Aorta (tissue), 5 donors: ENCODE measurements at places on chromosomes 11 and 22. TPM values are rescaled to one million over a fixed set of nuclear protein-coding genes. Genes with fewer than 3 reads are reported as not detected.

- no peak for DNase-seq
- H3K4me3 ChIP-seq = no peak overlapping the region
- no peak overlapping the region for H3K27ac ChIP-seq
Measured at GRCh38 chr11:116857316-116857715, 19.9 kb upstream of the APOA1 start.

GRCh38 chr22:24465566-24465965 lies 29.6 kb upstream of the UPB1 start:
- DNase-seq = no peak
- no peak overlapping the region for H3K4me3 ChIP-seq
- no peaks in the 10 kb centered on the region for H3K27me3 ChIP-seq
- peaks cover 12% of the 10 kb centered on the region for H3K4me1 ChIP-seq
- no peak overlapping the region for H3K27ac ChIP-seq
- H3K36me3 ChIP-seq = no peaks in the 10 kb centered on the region

DNA sequence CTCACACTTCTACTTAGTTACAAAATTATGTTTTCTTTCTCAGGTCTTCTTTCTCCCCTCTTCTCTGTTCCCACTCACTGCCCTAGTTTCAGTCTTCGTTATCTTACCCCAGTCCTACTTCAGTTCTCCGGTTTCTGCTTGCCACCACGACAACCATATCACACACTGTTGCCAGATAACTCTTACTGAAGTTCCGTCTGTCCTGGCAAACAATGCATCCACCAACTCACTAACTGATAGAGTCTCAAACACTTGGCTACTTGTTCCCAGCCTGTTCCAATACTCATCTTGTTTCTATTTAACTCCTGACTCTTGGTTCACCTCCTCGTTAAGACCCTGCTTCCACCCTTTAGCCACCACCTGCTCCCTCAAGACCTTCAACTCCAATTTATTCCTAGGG lies 164.5 kb downstream of the STK33 start:
- H3K4me3 ChIP-seq = no peak overlapping the region
- H3K27me3 ChIP-seq = no peaks in the 10 kb centered on the region
- no peaks in the 10 kb centered on the region for H3K36me3 ChIP-seq
- no peak overlapping the region for H3K27ac ChIP-seq
- H3K4me1 ChIP-seq = no peaks in the 10 kb centered on the region
- DNase-seq = no peak

DNA sequence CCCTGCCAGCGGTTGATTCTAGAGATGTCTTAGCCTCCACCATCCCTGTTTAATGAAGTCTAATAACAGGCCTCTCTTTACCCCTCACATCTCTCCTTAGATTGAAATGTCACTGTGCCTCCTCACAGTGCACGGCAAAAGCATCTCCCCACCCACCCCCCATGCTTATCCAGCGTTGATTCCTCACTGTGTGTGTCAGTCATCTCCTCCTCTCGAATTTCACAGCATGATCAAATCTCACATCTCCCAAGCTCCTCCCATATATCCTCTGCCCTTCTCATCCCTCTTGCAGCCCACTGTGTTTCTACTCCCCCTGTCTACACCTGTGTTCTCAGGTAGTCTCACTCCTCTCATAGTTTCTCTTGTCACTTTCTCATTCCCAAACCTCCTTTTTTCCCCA lies 84.6 kb downstream of the DBX1 start:
- H3K4me1 ChIP-seq = peaks cover 1% of the 10 kb centered on the region
- DNase-seq = no peak

Gene MS4A15
- not detected for total RNA-seq

DNA sequence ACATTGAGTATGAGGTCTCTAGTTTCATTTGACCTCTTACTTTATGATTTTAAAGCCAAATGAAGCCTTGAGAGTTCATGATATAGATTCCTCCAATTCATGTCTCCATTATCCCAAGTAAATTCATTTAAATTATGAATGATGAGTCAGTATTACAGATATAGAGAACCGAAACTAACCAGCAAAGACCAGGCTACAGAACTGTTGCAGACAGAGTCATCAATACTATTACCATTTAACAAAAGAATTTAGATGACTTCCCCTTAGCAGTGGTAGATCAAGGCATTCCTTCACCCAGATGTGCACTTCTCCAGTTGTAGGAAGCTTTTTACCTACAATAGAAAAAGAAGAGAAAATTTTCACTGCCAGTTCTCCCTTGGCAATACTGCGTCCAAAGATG lies 11.8 kb upstream of the CCDC89 start:
- DNase-seq = no peak
- H3K36me3 ChIP-seq = no peaks in the 10 kb centered on the region
- H3K4me1 ChIP-seq = no peaks in the 10 kb centered on the region
- H3K27ac ChIP-seq = no peak overlapping the region

DNA sequence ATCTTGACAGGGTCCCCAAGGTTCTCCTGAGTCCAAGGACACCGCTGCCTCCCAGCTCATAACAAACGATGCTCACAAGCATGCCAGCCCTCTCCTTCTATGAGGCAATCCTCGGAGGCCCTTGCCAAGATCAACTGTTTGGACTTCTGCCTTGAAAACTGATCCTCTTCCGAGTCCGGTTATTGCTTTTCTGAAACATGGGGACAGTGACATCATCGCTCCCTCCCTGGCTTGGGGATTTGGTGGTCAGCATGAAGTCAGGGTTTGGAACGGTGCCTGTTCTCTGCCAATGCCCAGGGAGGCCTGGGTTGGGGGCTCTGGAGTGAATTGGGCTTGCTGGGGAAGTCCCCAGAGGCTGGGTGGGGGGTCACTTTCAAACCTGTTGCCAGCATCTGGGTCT lies 149.3 kb downstream of the FBXO7 start:
- H3K4me3 ChIP-seq = no peak overlapping the region
- no peak overlapping the region for H3K27ac ChIP-seq
- no peaks in the 10 kb centered on the region for H3K4me1 ChIP-seq
- H3K36me3 ChIP-seq = no peaks in the 10 kb centered on the region

Gene PDE2A
- 80.8 TPM for total RNA-seq

DNA sequence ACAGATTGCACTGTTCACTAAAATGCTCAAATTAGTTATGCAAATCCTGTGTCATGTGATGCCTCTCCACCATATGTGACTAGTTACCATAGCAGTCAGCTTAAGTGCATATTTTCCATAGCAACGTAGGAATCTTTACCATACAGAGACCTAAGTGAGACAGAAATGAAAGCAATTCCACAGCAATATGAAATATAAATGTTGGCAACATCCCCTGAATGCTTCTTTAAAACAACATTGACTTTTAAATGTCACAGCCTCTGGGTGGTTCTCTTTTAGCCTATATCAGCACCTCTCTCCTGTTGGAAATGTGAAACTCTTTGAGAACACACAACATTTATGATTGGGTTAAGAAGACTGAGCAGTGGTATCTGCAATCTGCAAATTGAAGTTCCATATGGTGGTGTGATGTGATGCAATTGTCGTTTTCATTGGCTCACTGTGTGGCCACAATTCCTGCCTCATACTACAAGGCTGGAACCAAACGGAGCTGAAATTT lies 814.6 kb downstream of the DLG2 start:
- H3K4me1 ChIP-seq = no peaks in the 10 kb centered on the region
- no peaks in the 10 kb centered on the region for H3K27me3 ChIP-seq
- no peak for DNase-seq

- H3K27me3 ChIP-seq = no peaks in the 10 kb centered on the region
- H3K27ac ChIP-seq = no peak overlapping the region
- no peak overlapping the region for H3K4me3 ChIP-seq
- no peak for DNase-seq
- H3K36me3 ChIP-seq = no peaks in the 10 kb centered on the region
Measured at GRCh38 chr11:15843309-15843872, 513.0 kb downstream of the SOX6 start.

DNA sequence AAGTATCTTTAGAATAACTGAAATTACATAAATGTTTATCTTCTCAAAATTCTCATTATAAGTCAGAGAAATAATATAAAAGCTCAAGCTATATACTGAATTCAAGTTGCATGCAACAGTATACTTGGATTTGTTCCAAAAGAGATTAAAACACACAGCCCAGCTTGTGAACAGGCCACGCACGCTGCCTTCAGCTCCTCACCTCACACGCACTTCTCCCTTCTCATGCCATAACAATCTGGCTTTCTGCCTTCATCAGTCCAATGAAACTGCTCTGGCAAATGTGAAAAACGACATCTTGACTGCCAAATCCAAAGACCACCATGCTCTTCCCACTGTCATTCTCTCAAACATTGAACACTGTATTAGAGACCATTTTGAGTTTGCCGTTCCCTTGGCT lies 22.1 kb downstream of the ATP6V1E1 start:
- no peaks in the 10 kb centered on the region for H3K4me1 ChIP-seq
- no peak overlapping the region for H3K4me3 ChIP-seq
- no peaks in the 10 kb centered on the region for H3K36me3 ChIP-seq
- DNase-seq = no peak
- no peak overlapping the region for H3K27ac ChIP-seq

DNA sequence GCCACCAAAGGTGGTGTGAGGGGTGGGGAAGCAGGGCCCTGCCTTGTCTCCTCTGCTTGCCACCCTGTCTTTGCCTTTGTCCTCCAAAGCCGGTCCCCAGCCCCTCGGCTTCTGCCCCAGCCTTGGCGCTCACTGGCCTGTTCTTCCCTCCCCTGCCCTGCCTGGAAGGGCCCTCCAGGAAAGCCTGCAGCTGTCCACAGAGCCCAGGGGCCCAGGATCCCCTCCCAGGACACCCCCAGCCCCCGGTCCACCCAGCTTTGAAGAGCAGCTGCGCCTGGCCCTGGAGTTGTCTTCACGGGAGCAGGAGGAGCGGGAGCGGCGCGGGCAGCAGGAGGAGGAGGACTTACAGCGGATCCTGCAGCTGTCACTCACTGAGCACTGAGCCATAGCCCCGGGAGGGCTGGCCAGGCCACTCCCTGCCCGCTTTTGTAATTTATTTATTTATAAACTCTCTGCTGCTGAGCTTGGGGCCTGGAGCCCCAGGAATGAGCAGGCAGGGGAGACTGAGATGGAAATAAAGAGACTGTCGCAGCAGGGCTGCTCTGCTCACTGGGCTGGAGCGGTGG lies 1.3 kb upstream of the SSH3 start:
- no peaks in the 10 kb centered on the region for H3K4me1 ChIP-seq
- no peaks in the 10 kb centered on the region for H3K27me3 ChIP-seq
- no peak overlapping the region for H3K27ac ChIP-seq
- H3K4me3 ChIP-seq = no peak overlapping the region

- H3K36me3 ChIP-seq = no peaks in the 10 kb centered on the region
- no peaks in the 10 kb centered on the region for H3K27me3 ChIP-seq
- no peak overlapping the region for H3K4me3 ChIP-seq
- no peak overlapping the region for H3K27ac ChIP-seq
- no peaks in the 10 kb centered on the region for H3K4me1 ChIP-seq
- DNase-seq = peak; percentile 26
Measured at GRCh38 chr11:119483341-119483880, 60.4 kb upstream of the THY1 start.

GRCh38 chr22:17639247-17639741 lies 737 bp downstream of the BCL2L13 start:
- no peak for DNase-seq
- no peaks in the 10 kb centered on the region for H3K4me1 ChIP-seq
- peak overlapping the region; percentile 97 for H3K27ac ChIP-seq
- H3K4me3 ChIP-seq = peak overlapping the region; percentile 90

GRCh38 chr22:29477723-29478318 lies 2.2 kb upstream of the NEFH start:
- no peak for DNase-seq
- no peak overlapping the region for H3K4me3 ChIP-seq
- H3K27me3 ChIP-seq = no peaks in the 10 kb centered on the region
- no peaks in the 10 kb centered on the region for H3K36me3 ChIP-seq

GRCh38 chr11:46414466-46414796 lies 22.9 kb upstream of the CHRM4 start:
- no peaks in the 10 kb centered on the region for H3K4me1 ChIP-seq
- no peak overlapping the region for H3K27ac ChIP-seq
- H3K4me3 ChIP-seq = no peak overlapping the region
- H3K27me3 ChIP-seq = no peaks in the 10 kb centered on the region

GRCh38 chr11:72599325-72600117 lies 74.7 kb downstream of the PDE2A start:
- no peaks in the 10 kb centered on the region for H3K4me1 ChIP-seq
- H3K4me3 ChIP-seq = no peak overlapping the region
- no peaks in the 10 kb centered on the region for H3K36me3 ChIP-seq

Gene SERGEF
- total RNA-seq = 48.3 TPM

Gene FAM118A
- total RNA-seq = 59.2 TPM

DNA sequence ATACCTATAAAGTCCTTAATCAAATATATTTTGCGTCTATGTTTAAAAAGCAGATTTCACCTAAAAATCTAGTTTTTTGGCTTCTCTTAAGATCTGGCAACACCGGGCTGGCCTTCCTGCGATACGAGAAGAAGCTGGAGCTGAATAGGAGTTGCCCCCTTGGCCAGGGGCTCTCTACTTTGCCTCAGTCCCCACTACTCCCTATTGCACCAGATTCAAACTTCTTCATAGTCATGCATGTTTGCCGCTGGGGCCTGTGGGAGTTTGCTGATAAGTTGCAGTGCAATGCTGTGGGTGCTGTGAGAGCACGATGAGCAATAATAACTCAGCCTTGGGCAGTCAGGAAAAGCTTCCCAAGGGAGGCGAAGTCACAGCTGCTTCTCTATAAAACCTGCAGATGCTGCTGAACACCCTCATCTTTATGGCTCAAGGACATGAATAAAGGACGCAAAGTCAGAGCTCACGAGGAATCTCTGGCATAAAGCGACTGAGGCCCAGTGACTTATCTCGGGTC lies 15.2 kb upstream of the EIF3D start:
- H3K27me3 ChIP-seq = no peaks in the 10 kb centered on the region
- no peak overlapping the region for H3K27ac ChIP-seq
- no peak for DNase-seq
- no peak overlapping the region for H3K4me3 ChIP-seq
- no peaks in the 10 kb centered on the region for H3K36me3 ChIP-seq

GRCh38 chr11:122749005-122749687 lies 89.2 kb upstream of the CRTAM start:
- H3K36me3 ChIP-seq = no peaks in the 10 kb centered on the region
- no peaks in the 10 kb centered on the region for H3K4me1 ChIP-seq
- no peaks in the 10 kb centered on the region for H3K27me3 ChIP-seq
- no peak overlapping the region for H3K27ac ChIP-seq

GRCh38 chr11:11836676-11837231 lies 5.0 kb upstream of the USP47 start:
- no peak overlapping the region for H3K27ac ChIP-seq
- no peaks in the 10 kb centered on the region for H3K36me3 ChIP-seq
- no peak overlapping the region for H3K4me3 ChIP-seq
- no peaks in the 10 kb centered on the region for H3K27me3 ChIP-seq
- DNase-seq = no peak

Gene POLA2
- 9.2 TPM for total RNA-seq

DNA sequence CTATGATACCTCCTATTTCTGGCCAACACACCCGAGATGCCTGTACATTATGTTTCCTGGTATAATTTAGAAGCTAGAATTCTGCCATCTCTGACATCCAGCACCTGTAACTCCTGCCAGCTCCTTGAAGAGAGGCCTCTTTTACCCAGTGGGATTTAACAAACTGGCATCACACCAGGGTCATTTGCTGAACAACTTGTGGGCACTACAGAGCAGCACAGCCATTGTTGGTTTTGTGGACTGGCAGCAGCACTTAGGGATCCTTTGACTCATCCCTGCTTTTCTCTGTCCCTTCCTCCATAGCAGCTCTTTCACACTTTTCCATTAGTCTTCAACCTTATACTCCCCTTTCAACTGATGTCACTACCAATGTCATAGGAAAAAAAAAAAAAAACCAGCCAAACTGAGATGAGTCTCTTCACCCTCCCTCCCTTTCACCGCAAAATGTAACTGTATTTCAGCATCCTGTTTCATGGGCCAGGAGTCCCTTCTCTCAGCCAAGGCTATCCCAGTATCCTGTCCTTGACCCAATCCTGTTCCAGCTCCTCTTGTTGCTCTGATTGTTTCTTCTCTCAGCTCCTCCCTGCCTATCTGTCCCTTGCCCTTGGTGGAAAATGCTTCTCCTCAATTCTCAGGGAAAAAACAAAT lies 68.7 kb downstream of the PPFIBP2 start:
- no peak for DNase-seq
- H3K27me3 ChIP-seq = no peaks in the 10 kb centered on the region
- H3K27ac ChIP-seq = no peak overlapping the region
- no peaks in the 10 kb centered on the region for H3K36me3 ChIP-seq
- no peak overlapping the region for H3K4me3 ChIP-seq
